ENCODE measurements at places on chromosomes 12 and 14. TPM values are rescaled to one million over a fixed set of nuclear protein-coding genes. Genes with fewer than 3 reads are reported as not detected.
A peak's percentile ranks its signal among the peaks of the same experiment; 100 is the strongest.

DNA sequence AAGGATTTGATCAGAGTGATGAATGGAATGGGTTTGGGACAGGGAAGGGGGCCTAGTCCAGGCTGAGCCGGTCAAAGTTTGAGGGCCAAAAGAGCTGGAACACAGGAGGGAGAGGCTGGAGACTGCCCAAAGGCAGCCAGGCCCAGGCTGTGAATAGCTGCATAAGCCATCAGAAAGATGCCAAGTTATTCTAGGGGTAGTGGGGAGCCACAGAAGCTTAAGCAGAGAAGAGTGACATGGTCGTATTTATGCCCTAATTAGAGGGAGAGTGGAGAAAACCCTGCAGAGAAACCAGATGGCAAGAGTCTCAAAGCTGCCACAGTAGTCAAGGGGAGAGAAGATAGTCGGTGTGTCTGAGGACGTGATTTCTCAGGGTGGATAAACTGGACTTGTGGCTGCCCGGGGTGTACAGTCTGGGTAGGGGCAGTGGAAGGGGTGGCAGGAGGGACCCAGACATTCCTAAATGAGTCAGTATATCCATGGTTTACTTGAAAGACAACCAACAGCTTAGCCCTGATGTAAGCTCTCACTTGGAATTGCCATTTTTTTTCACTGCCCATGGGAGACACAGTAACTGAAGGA, 99.2 kb downstream of the PRICKLE1 start:
- H3K27ac ChIP-seq = peak overlapping the region; percentile 22
- H3K36me3 ChIP-seq = no peaks in the 10 kb centered on the region
- H3K4me1 ChIP-seq = peaks cover 48% of the 10 kb centered on the region
- no peak for DNase-seq
- H3K4me3 ChIP-seq = no peak overlapping the region
- H3K27me3 ChIP-seq = no peaks in the 10 kb centered on the region

- no peak for DNase-seq
- H3K4me3 ChIP-seq = no peak overlapping the region
- peaks cover 7% of the 10 kb centered on the region for H3K4me1 ChIP-seq
- no peaks in the 10 kb centered on the region for H3K36me3 ChIP-seq
Observed at GRCh38 chr12:118356809-118357256, 15.9 kb downstream of the TAOK3 start.

DNA sequence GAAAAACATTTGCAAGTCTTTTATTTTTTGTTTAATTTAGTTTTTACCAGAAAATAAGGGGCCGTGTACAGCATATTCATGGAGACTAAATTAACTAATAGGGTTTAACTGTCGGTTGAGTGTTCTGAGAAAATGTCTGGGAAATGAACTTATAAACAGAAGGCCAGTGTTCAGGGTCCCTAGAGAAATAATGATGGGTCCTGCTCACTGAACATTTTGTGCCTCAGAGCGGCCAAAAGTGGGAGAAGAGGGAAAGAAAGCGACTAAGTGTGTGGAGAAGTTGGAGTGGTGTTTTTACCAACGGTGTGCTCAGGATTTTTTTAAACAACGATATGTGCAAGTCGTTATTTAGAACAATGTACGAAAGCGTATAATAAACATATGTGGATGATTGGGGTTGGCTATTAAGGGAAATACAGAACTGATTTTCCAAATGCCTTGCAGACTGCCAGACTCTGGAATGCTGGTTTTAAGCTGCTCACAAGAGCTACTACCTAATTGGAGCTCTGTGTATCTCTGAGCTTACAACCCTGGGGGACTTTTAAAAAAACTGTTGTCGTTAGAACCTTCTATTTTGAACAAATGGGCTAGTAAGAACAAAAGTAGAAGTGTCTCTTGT, 166.7 kb downstream of the SLC38A4 start:
- DNase-seq = peak; percentile 40
- H3K4me1 ChIP-seq = peaks cover 38% of the 10 kb centered on the region
- H3K27ac ChIP-seq = peak overlapping the region; percentile 57

GRCh38 chr14:90815822-90816662, at the start of gene TTC7B:
Gene TTC7B, minus strand, starts transcription at chr14:90816430. Its CDS starts 135 bp downstream, at chr14:90816295.
- no peaks in the 10 kb centered on the region for H3K36me3 ChIP-seq
- peak within 1 kb of the TSS; percentile 81 for H3K4me3 ChIP-seq
- H3K27ac ChIP-seq = no peak within 1 kb of the TSS
- peaks cover 10% of the 10 kb centered on the region for H3K4me1 ChIP-seq
- H3K27me3 ChIP-seq = no peaks in the 10 kb centered on the region

DNA sequence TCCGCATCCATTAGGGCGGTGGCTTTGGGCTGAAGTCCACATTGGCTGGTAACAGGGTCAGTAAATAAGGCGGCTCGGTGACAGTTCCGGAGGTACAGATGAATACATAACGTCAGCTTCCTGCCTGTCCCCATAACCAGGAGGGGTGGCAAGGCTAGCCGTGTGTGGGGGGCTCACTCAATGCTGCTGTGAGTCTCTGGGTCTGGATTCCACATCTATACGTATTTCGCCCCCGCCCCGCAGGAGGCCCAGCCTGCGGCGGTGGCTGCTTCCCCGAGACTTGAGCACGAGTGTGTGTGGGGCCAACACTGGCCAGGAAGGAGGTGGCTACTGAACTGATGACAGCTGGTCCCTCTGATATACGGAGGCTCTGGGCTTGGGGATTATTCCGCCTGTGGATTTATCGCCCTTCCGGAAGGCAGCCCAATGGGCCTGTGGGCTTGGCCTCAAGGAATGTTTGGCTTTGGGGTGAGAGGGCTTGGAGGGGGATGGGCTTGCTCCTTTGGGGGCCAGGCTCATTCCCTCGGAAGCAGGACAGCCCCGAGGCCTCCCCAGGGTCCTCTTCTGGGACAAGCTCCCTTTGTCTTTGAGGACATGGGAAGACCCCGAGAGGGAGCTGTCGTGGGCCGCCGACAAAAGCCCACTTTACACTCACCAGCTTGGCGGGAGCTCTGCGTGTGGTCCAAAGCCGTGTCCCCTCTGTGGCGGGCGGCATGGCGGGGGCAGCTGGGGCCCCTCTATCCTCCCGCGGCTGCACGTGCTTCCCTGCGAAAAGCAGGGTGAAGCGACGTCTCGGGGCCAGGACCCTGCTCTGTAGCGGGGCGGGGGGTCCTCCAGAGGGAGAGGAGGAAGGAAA, 82.1 kb downstream of the KIF26A start:
- peaks cover 10% of the 10 kb centered on the region for H3K4me1 ChIP-seq
- H3K27ac ChIP-seq = no peak overlapping the region
- H3K4me3 ChIP-seq = no peak overlapping the region
- H3K27me3 ChIP-seq = no peaks in the 10 kb centered on the region
- H3K36me3 ChIP-seq = no peaks in the 10 kb centered on the region

GRCh38 chr14:73746520-73747378, 32.6 kb upstream of the PNMA1 start:
- no peaks in the 10 kb centered on the region for H3K36me3 ChIP-seq
- H3K27ac ChIP-seq = no peak overlapping the region
- H3K27me3 ChIP-seq = no peaks in the 10 kb centered on the region

The ANAPC5 gene
- 109 TPM for total RNA-seq

The KLHDC1 gene
- 2.6 TPM for total RNA-seq

DNA sequence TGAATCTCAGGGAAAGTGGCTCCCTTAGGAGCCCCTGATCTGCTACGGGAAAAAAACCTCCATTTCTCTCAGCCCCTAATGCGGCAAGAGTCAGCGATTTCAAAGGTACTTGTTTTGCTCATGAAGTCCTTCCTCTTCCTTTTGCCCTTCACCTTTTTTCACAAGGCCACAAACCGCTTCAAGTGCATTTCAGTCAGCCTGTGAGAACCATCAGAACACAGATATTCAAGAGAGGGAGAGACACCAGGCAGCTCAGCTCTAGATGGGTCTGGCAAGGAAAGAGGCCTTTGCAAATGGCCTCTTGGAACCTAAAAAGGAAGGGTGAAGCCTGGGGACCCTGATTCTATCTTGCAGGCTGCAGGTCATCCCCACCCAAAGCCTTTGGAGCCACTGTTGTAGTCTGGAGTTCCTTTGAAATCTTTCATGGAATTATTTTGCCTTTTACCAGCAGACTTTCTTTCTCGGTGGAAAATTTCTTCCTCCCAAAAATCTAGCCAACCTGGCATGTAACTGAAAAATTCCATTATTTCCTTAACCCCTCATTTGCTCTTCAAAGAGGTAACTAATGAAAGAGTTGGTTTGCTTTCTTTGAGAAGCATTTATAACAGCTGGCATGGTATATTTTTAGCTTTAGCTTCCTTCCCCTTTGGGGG, 145.0 kb downstream of the SAMD4A start:
- peak overlapping the region; percentile 93 for H3K27ac ChIP-seq
- no peaks in the 10 kb centered on the region for H3K36me3 ChIP-seq
- DNase-seq = peak; percentile 51

DNA sequence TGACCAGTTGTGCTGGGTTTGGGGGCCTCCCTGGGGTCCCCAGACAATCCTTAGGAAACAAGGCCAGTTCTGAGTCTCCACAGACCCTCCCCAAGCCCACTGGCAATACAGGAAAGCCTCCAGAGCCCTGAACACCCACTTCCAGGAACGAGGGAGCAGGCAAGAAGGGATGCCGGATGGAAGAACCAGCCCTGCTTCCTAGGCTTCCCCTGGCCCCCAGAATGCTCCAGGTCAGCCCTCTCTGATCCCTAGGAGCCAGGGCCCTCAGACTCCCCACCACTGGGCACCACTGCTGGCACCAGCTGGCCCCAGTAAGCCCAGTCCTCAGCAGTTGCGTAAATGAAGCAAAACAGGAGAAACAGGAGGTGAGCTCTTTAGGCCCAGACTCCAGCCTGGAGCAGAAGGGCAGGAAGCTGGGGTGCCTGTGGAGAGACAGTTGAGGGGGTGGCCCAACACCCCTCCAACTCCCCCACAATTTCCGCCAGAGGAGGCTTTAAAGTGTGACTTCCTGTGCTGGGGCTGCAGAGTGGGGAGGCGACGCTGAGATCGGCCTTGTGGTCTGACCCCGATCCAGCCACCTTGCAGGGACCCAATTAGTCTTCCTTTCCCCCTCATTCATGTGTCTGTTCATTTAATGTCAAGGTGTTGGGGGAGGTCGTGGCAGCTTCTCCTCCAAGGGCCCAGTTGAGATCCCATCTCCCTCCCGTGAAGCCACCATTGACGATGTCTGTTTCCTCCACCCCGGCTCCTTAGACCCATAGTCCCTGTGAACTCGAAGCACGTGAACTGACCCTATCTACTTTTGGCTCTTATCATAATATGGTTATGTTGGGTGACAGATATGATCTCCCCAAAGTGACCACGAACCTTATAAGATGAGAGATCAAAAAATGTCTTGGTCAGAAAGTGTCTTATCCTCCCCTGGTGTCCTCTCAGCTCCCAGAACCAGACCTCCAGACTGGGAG, 4.7 kb downstream of the TNFRSF1A start:
- H3K27me3 ChIP-seq = no peaks in the 10 kb centered on the region
- no peak for DNase-seq
- peaks cover 9% of the 10 kb centered on the region for H3K36me3 ChIP-seq
- H3K27ac ChIP-seq = peak overlapping the region; percentile 93
- H3K4me3 ChIP-seq = peak overlapping the region; percentile 9
- H3K4me1 ChIP-seq = peaks cover 43% of the 10 kb centered on the region

- H3K27me3 ChIP-seq = no peaks in the 10 kb centered on the region
- no peak overlapping the region for H3K4me3 ChIP-seq
- H3K36me3 ChIP-seq = no peaks in the 10 kb centered on the region
Observed at GRCh38 chr14:87999277-87999676, 5.7 kb upstream of the GPR65 start.

The CFAP54 gene
- 0.78 TPM for total RNA-seq

The UNC119B gene
- total RNA-seq = 28.2 TPM

The P2RX2 gene
- not detected for total RNA-seq

GRCh38 chr12:62533755-62534107, 67.1 kb downstream of the MON2 start:
- peaks cover 29% of the 10 kb centered on the region for H3K36me3 ChIP-seq

DNA sequence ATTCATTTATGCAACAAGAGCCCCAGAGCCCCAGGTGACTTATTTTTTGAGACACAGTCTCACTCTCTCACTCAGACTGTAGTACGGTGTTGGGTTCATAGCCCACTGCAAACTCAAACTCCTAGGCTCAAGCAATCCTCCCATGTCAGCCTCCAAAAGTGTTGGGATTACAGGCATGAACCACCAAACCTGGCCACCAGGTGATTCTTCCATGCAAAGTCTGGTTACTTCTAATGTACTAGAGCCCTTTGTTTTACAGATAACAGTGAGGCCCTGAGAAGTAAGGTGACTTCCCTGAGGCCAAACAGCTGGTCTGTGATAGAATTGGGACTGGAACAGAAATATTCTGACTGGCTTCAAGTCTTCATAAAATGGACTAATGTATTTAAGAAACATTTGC, 10.0 kb upstream of the KCNK10 start:
- H3K27me3 ChIP-seq = peaks cover 54% of the 10 kb centered on the region
- no peak for DNase-seq
- H3K27ac ChIP-seq = no peak overlapping the region
- H3K4me3 ChIP-seq = no peak overlapping the region

- DNase-seq = no peak
- no peak overlapping the region for H3K27ac ChIP-seq
- no peaks in the 10 kb centered on the region for H3K27me3 ChIP-seq
- H3K4me1 ChIP-seq = no peaks in the 10 kb centered on the region
Observed at GRCh38 chr14:81474685-81475324, 58.8 kb downstream of the SEL1L start.

- no peaks in the 10 kb centered on the region for H3K27me3 ChIP-seq
- H3K27ac ChIP-seq = peak overlapping the region; percentile 54
- no peaks in the 10 kb centered on the region for H3K36me3 ChIP-seq
Observed at GRCh38 chr12:31317471-31318395, 8.2 kb downstream of the SINHCAF start.

DNA sequence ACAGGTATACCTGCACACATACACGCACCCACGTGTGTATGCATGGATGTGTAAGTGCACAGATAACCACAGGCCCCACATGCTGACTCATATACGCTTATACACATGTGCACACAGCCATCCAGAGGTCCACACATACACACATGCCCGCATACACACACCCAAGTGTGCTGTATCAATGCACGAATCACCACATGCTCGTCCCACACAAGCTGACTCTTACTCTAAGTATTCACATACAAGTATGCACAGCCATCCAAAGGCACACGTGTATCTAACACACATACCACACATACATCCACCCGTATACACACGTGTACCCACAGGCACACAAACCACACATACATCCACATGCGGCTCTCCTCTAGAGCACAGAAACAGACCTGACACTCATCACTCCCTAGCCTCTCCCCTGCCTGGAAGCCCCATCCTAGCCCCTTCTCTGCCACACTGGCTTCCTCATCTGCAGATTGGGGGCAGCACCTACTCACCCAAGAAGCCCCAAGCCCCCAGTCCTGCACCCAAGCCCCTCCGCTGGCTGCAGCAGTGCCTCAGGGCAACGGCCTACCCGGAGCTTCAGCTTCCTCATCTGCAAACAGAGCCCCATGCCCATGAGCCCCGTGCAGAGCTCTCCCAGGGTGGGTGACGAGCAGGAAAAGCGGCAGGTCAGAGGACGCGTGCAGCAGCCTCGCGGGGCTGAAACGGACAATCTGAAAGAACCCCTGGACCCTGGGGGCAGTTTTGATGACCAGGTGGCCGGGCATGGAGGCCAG, 105.4 kb downstream of the NCOR2 start:
- peak overlapping the region; percentile 28 for H3K27ac ChIP-seq
- H3K4me1 ChIP-seq = no peaks in the 10 kb centered on the region
- no peak for DNase-seq

DNA sequence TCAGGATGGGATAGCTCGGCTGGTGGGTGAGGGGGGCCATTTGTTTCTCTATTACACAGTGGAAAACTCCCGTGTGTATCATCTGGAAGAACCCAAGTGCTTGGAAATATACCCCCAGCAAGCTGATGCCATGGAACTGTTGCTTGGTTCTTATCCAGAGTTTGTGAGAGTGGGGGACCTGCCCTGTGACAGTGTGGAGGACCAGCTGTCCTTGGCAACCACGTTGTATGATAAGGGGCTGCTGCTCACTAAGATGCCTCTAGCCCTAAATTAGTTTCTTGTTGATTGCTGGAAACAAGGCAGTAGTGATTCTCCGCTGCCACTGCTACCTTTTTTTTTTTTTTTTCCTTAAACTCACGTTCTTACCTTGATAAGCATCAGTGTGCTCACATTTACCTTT, 1.9 kb downstream of the RIOX1 start:
- DNase-seq = no peak
- no peak overlapping the region for H3K4me3 ChIP-seq
- H3K27ac ChIP-seq = no peak overlapping the region
- no peaks in the 10 kb centered on the region for H3K36me3 ChIP-seq
